RWPE1 (cell line): ENCODE measurements at places on chromosomes 13 and 19.
A peak's percentile ranks its signal among the peaks of the same experiment; 100 is the strongest.

DNA sequence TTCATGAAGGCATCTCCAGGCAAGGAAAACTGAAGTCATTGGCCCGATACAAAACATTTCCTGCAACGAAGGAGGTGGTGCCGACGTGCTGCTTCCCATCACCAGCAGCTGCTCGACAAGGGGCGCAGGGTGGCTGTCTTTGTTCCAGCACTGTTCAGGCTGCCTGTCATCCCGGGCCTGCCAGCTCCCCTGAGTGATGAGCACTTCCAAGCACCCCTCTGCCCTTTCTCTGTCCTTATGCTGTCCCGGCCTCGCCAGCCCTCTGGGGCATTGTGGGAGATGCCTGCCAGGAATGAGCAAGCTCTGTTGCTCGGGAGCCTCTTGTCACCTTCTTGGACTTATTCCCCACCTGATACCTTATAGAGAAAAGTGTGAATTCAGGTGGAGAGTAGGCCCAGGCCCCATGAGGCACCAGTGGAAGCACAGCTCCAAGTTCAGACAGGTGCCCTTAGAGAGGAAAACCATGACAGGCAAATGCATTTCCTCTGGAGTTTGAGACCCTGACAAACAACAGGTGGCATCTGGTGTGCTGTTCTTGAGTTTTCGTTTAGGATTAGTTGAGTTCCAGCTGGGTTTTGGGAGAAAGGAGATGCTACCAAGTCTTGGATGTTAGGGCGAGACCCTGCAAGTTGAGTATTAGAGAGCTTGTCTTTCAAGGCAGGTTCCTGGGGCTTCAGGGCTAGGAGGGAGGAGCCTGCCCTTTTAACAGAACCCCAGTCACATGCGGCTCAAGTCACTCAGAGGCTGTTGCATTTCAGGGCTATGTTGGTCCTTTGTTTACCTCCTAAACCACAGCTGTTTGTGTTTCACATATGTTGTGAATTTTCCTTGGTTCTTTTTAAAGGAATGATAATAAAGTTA is 21.4 kb downstream of the BBC3 start:
- DNase-seq = no peak

GRCh38 chr19:16446724-16447368 is 24.9 kb downstream of the EPS15L1 start:
- peak; percentile 64 for DNase-seq

DNA sequence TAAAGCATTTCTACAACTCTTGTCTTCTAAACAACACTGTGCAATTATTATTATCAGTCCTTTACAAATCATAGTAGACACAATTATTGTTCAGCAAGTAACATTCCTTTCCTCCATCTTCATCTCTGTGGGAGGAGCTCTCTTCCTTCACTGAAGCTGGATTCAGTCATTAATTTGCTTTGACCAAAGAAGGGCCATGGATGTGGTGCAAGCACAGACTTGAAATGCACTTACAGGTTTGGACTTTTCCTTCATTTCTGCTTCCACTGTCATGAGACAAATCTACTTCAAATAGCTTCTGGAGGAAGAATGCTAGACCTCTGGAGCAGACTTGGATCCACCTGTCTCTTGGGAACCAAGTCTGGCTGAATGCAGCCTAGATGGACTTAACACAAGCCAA is 336.6 kb upstream of the SLITRK6 start:
- no peak for DNase-seq

GRCh38 chr19:55426042-55426441 is 17.1 kb downstream of the SHISA7 start:
- no peak for DNase-seq

- no peak for DNase-seq
Observed at GRCh38 chr19:3383121-3383722, 16.8 kb downstream of the NFIC start.

DNA sequence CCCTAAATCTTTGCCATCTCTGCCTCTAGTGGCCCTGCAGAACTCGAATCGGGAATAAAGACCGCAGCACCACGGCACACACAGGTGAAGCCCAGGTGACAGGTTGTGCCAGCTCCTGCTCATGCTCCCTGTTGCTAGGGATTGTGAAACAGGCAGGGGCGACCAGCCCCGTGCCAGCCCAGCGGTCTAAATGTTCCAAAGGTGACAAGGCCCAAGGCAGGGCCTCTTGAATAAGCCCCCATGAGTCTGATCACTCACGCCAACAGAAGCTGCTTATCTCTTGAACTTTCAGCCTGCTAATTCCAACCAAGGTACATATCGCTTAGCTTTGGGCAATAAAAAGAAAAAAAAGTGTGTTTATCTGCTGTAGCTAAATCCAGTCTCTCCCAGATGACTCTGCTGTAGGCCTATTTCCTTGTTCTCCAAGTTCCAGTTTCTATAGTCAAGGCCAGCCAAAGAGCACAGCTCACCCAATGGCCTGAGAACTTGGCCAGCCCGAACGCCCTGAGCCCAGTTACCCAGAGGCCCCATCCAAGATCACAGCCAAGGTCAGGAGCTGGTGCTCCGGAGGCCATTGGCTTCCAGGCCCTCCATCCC is 191.1 kb upstream of the GPR12 start:
- DNase-seq = no peak

DNA sequence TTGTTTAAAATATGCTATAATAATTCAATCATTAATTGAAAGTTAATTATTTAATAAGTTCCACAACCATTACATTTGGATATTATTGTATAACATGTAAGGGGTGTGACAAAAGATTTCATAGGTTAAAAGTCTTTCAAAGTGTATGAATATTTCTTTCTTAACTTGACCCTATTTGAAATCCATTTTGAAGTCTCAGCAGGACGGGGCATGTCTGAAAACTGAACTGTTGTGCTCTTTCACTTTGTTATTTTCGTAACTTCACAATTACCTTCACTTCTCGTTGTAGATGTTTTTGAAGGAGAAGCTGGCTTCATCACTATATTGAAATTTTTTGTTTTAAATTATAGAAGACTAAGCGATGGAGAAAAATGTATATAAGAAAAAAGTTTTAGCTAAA is 1775.7 kb downstream of the PCDH9 start:
- DNase-seq = no peak

- DNase-seq = no peak
Observed at GRCh38 chr19:13768510-13768909, 4.2 kb downstream of the MRI1 start.

DNA sequence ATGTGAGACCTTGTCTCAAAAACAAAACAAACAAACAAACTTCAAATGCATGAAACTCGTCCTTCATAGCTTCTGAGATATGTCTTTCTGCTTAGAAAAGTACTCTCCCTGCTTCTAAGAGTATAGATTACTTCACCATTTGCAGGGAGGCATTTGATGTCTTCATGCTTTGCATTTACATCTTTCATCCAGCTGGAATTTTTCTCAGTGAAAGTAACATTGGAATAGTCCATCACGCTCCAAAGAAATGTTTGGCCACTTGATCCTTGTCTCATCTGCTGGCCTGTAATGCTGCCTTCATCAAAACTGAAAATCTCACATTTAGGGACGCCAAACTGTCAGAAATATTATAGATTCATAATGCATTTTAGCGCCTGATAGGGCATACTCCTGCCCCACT is 19.2 kb downstream of the PNMA8A start:
- DNase-seq = no peak

- DNase-seq = no peak
Observed at GRCh38 chr13:52916486-52916990, 68.1 kb upstream of the PCDH8 start.

GRCh38 chr13:42611086-42611779 is 37.3 kb downstream of the TNFSF11 start:
- DNase-seq = no peak

DNA sequence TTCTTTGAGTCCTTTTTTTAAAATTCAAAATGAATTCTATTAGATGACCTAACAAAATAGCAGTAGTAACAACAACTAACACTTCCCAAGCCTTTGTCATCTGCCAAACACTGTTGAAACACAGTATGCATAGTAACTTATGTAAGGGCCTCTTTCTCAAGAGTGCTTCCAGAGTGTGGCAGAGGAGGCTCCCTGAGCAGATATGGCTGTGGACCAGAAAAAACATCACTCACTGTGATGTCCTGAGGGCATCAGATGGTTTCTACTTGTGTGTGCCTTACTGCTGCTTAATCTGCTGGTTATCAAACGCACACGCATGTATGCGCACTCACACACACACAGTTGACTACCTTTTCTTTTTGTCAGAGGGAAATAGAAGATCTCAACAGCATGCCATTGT is 110.8 kb downstream of the DLEU7 start:
- DNase-seq = no peak

GRCh38 chr19:41529484-41530183 is 46.3 kb upstream of the CEACAM21 start:
- DNase-seq = no peak

- DNase-seq = no peak
Observed at GRCh38 chr13:77415253-77416071, 88.6 kb upstream of the MYCBP2 start.

GRCh38 chr19:3013263-3013725 is 15.8 kb downstream of the TLE2 start:
- DNase-seq = no peak

- DNase-seq = no peak
Observed at GRCh38 chr19:33522371-33522662, 726 bp upstream of the PEPD start.

GRCh38 chr19:10752237-10752912 is 34.5 kb downstream of the DNM2 start:
- no peak for DNase-seq

- no peak for DNase-seq
Observed at GRCh38 chr13:41502673-41503072, 45.3 kb downstream of the RGCC start.

DNA sequence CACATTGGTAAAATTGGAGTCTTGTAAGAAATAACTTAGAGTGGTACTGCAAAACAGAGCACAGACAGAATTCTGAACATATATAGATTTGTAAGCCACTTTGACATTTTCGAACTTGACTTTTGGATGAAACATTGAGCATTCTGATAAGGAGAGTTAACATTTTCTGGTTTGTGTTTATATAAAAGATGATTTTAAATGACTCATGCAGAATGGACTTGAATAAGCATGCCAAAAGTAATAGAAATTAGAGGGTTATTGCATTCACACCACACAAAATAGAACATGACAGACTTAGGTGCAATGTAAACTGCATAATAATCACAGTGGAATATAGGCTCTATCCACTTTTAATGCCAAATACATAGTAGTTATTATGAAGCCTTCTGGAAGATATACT is 507.0 kb downstream of the DACH1 start:
- no peak for DNase-seq
